Nephron progenitor cell (in vitro differentiated cells): ENCODE measurements at places on chromosomes 1 and 21.
A peak's percentile ranks its signal among the peaks of the same experiment; 100 is the strongest.

GRCh38 chr1:173084292-173084691, 33.6 kb upstream of the TNFSF18 start:
- no peak for DNase-seq

DNA sequence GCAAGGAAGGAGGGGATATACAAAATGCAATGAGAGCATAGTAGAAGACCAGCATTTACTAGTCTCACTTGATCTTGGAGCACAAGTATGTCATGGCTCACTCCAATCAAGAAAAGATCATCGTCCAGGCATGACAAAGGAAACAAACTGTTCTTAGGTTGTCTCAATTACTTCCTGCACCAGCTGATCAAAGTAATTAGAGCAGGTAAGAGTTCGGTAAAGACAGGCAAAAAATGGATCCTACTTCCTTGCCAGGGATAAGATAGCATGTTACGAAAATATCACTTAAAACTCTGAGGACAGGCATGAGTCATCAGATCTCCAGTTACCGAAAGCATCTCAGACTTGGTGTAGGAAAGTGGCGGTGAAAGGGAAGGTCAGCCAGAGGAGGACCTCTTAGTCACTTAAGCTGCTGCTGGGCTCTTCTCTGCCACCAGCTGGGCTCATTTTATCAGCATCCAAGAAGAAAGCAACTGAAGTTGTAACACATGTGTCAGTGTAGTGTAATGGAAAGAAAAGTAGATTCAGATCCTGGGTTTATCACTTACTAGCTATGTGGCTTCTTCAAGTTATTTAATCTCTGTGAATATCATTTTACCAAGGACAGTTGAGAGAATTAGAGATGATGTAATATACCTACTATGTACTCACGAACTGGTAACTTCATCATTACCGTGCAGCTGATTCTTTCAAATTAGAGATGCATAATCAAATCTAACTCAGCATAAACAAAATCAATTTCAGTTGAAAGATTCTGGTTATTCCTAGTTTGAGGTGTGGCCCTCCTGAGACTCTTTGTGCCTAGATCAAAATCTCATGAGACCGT, 46.8 kb downstream of the XCL1 start:
- no peak for DNase-seq

- DNase-seq = peak; percentile 4
These were observed 44.1 kb downstream of the ITSN1 start for GRCh38 chr21:33686386-33686785.

- DNase-seq = no peak
These were observed 14.0 kb upstream of the PEF1 start for GRCh38 chr1:31658721-31659120.

GRCh38 chr1:89064632-89065031, 376 bp downstream of the GBP1 start:
- no peak for DNase-seq

DNA sequence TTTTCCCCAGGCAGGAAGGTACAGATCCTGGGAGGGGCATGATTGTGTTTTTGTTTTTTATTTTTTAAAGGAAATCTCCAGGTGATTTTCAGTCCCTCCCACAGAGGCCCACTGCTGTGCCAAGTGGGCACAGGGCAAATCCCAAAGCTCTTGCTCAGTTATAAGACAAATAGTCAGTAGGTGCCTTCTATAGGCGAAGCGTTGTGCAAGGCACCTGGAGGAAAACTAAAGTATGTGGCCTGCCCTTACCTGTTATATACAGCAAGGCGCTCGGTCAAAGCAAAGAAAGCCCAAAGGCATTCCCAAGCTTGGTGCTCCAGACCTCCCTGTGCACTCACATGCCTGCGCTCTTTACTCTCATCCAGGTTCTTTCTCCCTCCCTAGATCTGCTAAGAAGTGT, 81.0 kb downstream of the KCNJ15 start:
- DNase-seq = no peak

- no peak for DNase-seq
These were observed 261.2 kb downstream of the S1PR1 start for GRCh38 chr1:101497881-101498559.

GRCh38 chr1:233361876-233362275, 34.4 kb downstream of the MAP3K21 start:
- peak; percentile 15 for DNase-seq

DNA sequence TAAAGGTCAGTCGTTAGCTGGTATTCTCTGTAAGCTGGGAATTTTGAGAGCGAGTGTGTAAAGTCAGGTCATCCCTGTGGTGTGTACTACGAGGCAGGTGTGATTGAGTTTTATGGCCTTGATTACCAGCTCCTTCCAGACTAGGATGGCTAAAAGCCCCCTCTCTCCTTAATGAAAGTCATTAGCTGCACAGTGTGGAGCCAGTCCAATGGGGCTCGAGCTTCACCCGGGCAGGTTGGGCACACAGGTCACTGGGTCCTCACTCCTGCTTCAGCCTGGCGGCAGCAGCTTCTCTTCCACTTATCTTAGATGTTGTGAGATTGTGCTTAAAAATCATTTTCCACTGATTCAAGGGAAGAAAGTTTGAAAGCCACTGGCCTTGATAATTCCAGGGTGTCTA, 3.0 kb downstream of the DMRTB1 start:
- no peak for DNase-seq

- DNase-seq = no peak
These were observed 1.5 kb downstream of the SCNN1D start for GRCh38 chr1:1281533-1282321.

GRCh38 chr1:27109103-27109822, 45.7 kb downstream of the SLC9A1 start:
- DNase-seq = peak; percentile 35

DNA sequence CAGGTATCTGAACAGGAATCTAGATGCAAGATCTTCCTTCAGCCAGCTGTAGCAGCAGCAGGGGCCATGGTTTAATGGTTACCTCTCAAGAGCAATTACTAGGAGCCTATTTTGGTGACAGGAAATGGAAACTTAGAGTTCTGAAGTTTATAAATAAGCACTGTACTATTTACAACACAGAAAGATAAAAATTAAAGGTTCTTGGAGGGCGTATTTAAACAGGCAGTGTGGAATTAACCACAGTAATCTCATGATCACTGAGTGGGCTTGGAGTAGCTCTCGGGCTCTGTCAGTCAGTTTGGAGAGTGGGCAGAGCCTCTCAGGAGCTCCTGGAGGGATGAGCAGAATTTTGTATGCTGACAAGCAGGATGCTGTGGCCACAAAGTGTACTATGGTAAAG, 10.2 kb upstream of the FCRL5 start:
- no peak for DNase-seq

GRCh38 chr1:75308365-75308764, 174.2 kb downstream of the LHX8 start:
- no peak for DNase-seq

DNA sequence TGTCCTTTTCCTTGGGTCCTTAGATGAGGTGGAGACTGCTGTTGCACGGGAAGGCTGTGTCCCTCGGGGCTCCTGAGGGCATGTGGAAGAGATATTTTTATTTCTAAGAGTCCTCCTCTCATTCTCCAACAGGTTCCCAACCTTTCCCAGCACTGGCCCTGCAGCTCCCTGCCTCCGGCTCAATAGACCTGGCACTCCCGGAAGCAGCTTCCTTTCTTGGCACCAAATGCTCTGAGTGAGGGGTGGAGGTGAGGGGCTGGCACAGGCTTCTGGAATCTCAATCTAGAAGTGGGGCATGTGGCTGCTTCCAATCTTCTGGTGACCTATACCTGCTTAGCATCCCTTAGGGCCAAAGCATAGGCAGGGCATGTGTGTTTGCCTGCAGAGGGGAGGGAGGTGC, 4.5 kb downstream of the ETV3L start:
- no peak for DNase-seq

- DNase-seq = no peak
These were observed 15.9 kb downstream of the TMEM63A start for GRCh38 chr1:225866061-225866837.

- no peak for DNase-seq
These were observed 7.1 kb upstream of the MAP1LC3C start for GRCh38 chr1:242005866-242006535.

DNA sequence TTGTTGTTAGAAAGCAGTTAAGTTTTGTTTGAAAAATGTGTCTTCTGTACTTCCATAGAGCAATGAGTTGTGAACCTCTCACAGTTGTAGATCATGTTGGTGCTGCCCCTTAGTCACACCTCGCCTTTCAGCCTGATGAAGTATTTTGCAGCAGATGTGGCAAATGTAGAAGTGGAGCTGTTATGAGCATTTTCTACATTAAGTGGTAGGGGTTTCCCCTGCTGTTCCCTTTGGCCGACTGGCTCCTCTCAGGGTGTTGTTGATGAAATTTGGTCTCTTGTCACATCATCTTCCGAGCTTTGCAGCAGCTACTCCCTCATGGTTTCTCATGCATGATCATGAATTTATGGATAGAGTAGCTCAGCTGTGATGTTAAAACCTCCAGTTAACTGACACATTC, 33.6 kb upstream of the DENND1B start:
- DNase-seq = no peak
